ENCODE measurements at places on chromosomes 3 and 15. TPM values are rescaled to one million over a fixed set of nuclear protein-coding genes. Genes with fewer than 3 reads are reported as not detected.

RASL12 gene
- total RNA-seq, result 14.2 TPM

ROPN1 gene
- total RNA-seq, result not detected

SLC24A5 gene
- total RNA-seq, result not detected

PPIB gene
- 393 TPM for total RNA-seq

TADA3 gene
- total RNA-seq, result 49.4 TPM

CMTM8 gene
- 0.53 TPM for total RNA-seq

SPINT1 gene
- 0.76 TPM for total RNA-seq

GP9 gene
- not detected for total RNA-seq

GRK7 gene
- total RNA-seq, result not detected

THBS1 gene
- total RNA-seq, result 428 TPM

DPP8 gene
- 34.5 TPM for total RNA-seq

- DNase-seq, result no peak
These were observed 50.7 kb upstream of the IGF1R start for GRCh38 chr15:98597666-98598065.

DNA sequence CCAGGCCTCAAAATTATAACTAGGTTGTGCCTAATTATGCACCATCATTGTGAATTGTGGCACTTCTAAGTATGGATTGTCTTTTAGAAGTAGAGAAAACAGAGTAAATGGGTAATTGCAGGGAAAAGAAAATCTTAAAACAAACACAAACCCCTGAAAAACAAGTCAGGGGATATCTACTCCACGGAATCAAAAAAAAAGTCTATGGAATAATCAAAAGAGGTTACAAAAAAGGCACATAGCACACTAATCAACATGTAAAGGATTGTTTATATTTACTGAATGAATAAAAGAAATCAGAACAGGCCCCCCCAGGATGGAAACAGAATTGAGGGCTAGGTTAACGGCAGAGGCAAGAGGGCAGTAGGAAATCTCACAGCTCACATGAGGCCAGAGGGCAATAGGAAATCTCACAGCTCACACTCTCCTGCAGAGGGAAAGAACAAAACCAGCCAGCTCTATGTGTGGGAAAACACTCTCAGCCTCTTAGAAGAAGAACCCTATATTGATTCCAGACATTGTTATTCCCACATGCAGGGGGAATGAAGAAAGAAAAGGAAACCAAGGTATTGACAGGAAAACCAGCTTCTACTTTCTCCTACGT lies 72.7 kb upstream of the FNDC3B start:
- no peak for DNase-seq

DNA sequence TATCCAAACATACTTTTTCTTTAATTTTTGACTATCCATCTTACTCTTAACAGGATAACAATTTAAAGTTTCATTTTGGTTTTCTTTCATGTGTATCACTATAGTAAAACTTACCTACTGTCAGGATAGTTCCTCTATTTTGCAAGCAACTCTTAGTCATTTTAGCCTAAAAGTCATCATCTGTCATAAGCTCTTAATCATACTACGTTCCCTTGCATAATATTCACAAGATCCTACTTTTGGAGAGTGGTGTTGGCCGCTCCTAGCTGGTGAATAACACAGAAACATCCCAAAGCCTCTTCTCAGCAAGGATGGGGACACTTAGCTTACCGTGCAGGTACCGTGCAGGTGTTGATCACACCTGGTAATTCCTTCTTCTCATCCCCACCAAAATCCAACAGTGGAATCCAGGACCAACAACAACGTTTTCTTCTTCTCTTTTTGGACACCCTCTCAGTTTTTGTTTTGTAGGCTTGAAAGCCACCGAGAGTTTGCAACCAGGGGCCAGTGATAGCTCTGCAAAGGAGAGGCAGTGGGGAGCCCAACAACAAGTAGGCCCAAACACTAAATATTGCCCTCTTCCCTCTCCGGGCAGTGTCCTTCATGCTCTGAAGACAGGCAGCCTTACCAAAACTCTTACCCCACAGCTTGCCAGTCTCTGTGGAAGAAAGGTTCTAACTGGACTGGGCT lies 433 bp downstream of the FILIP1L start:
- DNase-seq, result no peak

- no peak for DNase-seq
These were observed 14.6 kb upstream of the PRKCD start for GRCh38 chr3:53146319-53146891.

GRCh38 chr3:182464513-182465145 lies 328.7 kb upstream of the ATP11B start:
- no peak for DNase-seq

DNA sequence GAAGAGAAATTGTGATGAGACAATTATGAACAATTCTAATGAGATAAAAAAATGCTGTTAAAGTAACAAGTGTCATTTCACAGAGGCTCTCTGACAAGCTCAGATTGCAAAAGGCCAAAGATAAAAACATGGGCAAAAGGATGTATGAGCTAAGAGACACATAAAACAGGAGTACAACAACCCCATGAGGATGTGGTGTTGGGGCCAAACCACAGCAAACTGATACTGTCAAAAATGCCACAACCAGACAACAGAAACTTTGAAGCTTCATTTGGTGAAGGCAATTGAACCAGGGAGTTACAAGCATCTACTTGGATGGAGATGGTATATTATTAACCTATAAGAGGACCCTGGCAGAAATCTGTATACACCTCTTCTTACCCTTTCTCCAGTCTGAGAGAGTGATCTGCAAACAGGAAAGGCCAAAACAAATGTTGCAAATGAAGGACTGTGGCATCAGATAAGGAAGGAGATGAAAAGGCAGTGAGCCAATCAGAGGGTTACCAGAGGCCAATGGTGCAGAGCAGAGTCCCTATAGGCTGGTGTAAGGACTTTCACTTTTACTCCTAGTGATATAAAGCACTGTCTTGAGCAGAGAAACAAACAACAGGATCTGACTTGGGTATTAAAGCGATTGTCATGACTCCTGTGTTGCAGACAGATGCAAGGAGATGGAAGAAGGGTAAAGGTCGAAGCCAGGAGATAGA lies 659.0 kb downstream of the NTRK3 start:
- DNase-seq, result no peak

- no peak for DNase-seq
These were observed 4.2 kb downstream of the SEC62 start for GRCh38 chr3:169970847-169971246.

DNA sequence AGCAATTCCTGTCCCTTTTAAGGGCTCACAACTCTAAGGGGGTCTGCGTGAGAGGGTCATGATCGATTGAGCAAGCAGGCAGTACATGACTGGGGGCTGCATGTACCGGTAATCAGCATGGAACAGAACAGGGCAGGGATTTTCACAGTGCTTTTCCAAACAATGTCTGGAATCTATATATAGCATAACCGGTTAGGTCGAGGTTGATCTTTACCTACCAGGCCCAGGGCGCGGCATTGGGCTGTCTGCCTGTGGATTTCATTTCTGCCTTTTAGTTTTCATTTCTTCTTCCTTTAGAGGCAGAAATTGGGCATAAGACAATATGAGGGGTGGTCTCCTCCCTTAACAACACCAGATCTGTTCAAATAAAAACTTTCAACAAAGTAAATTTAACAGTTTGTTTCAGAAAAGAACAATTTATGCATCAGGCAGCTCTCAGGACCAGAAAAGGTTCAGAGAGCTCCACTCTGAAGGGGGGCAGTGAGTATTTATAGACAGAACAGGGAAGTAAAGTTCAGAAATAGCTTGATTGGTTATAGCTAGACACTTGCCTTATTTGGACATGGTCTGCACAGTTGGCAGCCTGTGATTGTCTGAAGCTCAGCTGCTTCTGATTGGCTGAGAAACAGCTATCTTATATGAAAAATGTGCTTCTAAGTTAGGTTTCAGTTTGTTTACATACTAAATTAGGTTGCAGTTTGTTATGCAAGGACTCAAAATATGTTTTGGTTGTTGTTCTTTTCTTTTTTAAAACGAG lies 17.2 kb upstream of the B4GALT4 start:
- DNase-seq, result no peak

- no peak for DNase-seq
These were observed 316.6 kb downstream of the RBMS3 start for GRCh38 chr3:29597376-29598008.

DNA sequence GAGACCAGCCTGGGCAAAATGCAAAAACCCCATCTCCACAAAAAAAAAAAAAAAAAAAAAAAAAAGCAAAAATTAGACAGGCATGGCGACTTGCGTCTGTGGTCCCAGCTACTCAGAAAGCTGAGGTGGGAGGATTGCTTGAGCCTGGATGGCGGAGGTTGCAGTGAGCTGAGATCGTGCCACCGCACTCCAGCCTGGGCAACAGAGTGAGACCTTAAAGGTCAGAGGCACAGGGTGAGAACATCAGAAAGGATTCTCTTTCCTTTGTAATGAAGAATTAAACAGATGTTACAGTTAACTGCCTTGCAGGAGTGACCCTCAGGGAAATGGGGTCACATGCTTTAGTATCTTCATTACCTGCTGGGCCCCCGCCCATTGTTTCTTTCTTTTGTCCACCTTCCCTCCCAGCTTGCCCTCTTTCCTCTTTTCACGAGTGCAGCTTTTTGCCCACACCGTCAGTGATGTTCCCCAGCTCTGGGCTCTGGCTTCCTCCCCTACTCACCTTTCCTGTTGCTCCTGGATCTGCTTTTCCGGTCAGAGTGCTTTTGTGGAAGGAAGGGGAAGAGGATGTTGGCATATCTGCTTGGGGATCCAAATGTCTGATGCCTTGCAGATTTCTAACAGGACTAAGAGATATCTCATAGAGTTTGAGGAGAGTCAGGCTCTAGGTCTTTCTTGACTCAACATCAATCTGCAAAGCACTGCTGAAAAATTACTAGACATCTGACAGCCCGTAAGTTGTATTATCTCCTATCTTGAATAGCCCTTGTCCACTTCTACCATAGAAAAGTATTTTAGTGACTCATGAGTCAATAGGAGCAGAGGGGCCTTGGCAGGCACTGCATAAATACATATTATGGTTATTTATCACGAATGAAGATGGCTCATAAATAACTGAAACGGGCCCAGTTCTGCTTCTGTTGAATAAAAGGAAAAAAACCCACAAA lies 35.6 kb upstream of the NDUFB4 start:
- DNase-seq, result no peak

DNA sequence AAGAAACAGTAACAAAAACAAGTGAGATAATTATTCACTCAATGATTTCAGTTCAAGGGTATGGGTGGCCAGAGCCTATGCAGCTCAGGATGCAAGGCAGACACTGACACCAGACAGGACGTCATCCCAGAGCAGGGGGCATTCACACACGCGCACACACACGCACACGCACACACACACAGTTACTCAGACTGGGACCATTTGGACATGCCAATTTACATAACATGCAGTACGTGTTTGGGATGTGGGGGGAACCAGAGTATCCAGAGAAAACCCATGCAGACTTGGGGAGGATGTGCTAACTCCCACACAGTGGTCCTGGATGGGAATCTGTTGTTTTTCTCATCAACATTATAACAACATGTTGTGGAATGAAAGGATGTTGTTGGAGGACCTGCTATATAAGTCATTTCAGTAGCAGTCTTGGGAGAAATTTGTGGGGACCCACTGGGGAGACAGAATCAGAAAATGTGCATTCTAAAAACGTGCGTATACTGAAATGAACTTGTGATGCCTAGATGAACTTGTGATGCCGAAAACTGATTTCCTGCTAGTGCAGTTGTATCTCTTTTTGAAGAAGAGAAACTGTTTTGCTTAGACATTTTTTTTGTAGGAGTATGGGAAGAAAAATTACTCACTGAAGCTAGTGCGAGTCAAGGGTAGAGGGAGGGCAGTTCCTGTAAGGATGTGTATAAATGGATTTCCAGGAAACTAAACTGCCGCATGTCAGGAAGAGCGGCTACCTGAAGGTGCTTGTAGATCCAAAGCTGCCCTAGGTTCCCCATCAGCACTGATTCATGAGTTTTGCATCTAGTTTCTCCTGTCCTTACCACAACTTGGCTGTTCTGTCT lies 25.2 kb downstream of the CD200 start:
- DNase-seq, result no peak

DNA sequence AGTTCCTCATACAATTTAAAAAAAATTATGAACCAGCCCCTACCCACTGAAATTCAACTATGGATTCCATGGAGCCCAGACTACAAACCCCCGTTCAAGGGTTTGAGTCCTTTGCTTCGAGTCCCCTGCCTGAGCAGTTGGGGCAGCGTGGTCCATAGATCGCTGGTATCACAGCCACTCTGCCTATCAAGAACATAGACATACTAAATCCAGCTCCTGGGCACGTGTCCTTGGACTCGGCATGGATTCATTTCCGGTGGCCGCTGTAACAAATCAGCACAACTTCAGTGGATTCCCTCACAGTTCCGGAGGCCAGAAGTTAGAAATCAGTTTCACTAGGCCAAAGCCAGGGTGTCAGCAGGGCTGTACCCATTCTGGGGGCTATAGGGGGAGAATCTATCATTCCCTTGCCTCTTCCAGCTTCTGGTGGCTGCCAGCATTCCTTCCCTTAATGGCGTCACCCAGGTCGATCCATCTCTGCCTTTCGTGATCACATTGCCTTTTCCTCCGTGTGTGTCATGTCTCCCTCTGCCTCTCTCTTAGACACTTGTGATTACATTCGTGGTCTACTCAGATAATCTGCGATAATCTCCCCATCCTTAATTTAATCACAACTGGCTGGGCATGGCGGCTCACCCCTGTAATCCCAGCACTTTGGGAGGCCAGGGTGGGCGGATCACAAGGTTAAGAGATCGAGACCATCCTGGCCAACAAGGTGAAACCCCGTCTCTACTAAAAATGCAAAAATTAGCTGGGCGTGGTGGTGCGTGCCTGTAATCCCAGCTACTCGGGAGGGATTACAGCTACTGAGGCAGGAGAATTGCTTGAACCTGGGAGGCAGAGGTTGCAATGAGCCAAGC lies 4.6 kb upstream of the TMEM44 start:
- DNase-seq, result no peak

DNA sequence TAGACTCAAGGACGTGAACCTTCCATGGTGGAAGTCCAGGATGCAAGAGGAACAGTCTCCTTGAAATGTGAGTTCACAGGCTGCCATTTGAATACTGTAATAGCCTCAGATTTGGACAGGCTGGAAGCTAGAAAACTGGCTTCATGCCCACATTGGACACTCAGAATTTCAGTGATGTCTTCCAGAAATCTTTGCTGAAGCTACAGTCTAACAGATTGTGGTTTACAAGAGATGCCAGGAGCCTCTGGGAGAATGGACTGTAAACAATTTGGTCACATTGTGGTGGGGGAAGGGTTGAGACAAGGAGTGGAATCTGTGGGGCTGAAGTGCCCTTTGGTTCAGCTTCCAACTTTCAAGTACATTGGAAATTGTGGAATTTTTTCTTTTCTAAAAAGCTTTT lies 252.0 kb upstream of the PROK2 start:
- no peak for DNase-seq

- DNase-seq, result no peak
These were observed 24.6 kb downstream of the SPPL2A start for GRCh38 chr15:50740955-50741354.
